ENCODE measurements at places on chromosomes 2 and 18. TPM values are rescaled to one million over a fixed set of nuclear protein-coding genes. Genes with fewer than 3 reads are reported as not detected.

Gene C2orf66
- total RNA-seq, result not detected

Gene MARCHF4
- total RNA-seq, result 5.2 TPM

Gene SAP130
- 5.8 TPM for total RNA-seq

Gene UGT1A3
- not detected for total RNA-seq

DNA sequence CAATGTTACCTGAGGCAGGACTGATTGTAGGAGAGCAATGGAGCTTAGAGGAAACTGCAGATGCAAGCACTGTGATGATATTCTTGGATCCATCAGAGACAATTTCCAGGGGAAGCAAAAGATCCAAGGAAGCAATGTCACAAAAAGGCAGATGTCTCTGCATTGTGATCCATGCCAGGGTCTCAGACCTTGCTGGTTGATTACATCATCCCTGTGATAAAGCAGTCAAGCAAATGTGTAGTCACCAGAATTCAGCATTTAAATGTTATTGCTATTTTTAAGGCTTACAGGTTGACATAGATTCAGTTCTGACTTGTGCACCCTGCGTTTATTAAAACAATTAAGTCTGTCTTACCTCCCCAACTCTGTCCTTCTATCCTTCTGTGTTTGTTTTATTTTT lies 56.8 kb upstream of the CCDC85A start:
- no peak for DNase-seq

- no peak for DNase-seq
These were observed 58.4 kb upstream of the REL start for GRCh38 chr2:60822987-60823386.

DNA sequence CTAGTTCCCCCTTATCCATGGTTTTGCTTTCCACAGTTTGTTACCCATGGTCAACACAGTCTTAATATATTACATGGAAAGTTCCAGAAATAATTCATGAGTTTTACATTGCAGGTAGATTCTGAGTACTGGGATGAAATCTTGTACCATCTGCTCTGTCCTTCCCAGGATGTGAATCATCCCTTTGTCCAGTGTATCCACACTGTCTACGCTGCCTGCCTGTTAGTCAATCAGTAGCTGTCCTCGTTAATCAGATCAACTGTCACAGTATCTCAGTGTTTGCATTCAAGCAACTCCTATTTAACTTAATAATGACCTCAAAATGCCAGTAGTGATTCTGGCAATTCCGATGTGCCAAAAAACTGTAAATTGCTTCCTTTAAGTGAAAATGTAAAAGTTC lies 76.3 kb downstream of the DYNC1I2 start:
- DNase-seq, result no peak

DNA sequence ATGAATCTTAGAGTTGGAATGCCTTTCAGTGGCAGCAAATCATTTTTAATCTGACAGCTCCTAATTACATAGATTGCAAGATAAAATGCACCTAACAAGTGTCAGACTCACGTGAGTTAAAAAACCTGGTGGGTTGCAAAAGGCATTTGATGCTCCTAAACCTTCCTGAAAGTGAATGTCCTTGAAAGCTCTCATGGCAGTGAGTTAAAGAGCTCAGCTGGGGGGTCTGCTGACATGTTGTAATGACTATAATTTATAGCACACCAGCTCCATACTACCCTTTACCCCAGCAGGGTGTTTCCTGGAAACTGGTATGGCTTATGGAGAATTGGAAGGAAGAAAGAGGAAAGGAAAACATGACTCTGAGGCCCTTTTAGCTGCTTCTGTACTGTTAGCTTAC lies 91.9 kb upstream of the CAVIN2 start:
- no peak for DNase-seq

- peak; percentile 97 for DNase-seq
These were observed 83.7 kb downstream of the SDC1 start for GRCh38 chr2:20141056-20141762.

- DNase-seq, result no peak
These were observed 5.8 kb upstream of the IKZF2 start for GRCh38 chr2:213157242-213157641.

- DNase-seq, result no peak
These were observed 69.3 kb upstream of the FZD5 start for GRCh38 chr2:207839028-207839427.

- no peak for DNase-seq
These were observed 149.4 kb upstream of the SLC1A4 start for GRCh38 chr2:64839844-64840243.

DNA sequence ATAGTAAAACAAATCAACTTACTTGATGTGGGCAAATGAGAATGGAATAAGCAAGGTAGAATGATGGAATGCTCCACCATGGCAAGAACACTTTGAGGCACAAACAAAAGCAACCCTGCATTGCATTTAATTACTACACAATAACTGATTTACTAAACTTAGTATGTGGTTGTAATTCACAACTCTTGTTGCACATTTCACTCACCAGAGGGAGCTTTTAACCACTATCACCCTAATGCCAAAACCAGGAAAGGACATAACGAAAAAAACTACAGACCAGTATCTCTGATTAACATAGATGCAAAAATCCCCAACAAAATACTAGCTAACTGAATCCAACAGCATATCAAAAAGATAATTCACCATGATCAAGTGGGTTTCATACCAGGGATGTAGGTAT lies 659.8 kb downstream of the CPS1 start:
- DNase-seq, result no peak

Data from fibroblast of villous mesenchyme (primary cell).